ENCODE measurements at places on chromosomes 16 and 17. TPM values are rescaled to one million over a fixed set of nuclear protein-coding genes. Genes with fewer than 3 reads are reported as not detected.

The GDPD3 gene
- total RNA-seq = 34.9 TPM

The BICDL2 gene
- not detected for total RNA-seq

The SLX1A gene
- 43.4 TPM for total RNA-seq

The COG4 gene
- 67.1 TPM for total RNA-seq

The RNF213 gene
- total RNA-seq = 718 TPM

The MRPS34 gene
- 60.9 TPM for total RNA-seq

The SRCIN1 gene
- 0.19 TPM for total RNA-seq

The ADGRG1 gene
- 96.0 TPM for total RNA-seq

DNA sequence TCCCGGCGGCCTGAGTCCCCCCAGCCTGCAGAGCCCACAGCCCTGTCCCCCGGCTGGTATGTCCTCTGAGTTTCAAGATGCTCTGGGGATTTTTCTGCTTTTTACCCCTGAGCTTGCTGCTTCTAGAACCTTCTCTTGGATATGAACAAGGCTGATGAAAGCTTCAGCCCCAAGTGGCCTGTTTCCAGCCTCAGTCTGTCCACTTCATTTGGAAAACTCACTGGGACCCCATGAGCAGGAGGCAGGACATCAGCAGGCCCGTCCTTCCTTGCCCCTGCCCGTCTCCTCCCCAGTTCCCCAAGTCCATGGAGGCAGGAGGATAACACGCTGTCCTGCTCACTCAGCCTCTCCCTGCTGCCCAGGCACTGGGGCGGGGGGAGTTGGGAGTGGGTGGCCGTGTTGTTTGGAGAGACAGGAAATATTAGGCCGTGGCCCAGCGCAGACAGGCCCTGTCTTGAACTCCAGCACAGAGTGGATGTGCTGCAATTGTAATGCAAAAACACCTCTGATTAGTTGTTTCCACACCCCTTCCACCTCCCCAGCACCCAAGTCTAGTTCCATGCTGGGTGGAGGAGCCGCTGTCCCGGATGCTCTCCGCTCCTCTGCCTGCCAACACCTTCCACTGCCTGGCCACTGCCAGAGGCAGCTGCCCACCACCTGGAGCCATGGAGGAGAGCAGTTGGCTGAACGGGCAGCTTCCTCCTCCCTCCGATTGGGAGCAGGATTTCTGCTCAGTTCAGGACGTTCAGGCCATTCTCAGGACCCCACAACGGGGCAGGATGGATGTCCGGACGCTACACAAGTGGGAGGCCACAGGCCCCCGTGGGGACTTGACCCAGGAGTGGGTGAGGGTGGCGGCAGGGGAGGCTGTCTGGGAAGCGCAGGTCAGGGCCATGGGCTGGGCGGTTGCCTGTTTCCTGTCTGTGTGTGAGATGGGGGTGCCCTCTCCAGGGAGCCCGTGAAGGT is 216.9 kb upstream of the GSE1 start:
- no peaks in the 10 kb centered on the region for H3K27me3 ChIP-seq
- no peak overlapping the region for H3K27ac ChIP-seq
- no peak overlapping the region for H3K4me3 ChIP-seq

- no peak overlapping the region for H3K27ac ChIP-seq
- no peak for DNase-seq
- H3K4me3 ChIP-seq = no peak overlapping the region
- H3K27me3 ChIP-seq = no peaks in the 10 kb centered on the region
- H3K36me3 ChIP-seq = no peaks in the 10 kb centered on the region
These were observed 67.5 kb upstream of the GCSH start for GRCh38 chr16:81163671-81164070.

DNA sequence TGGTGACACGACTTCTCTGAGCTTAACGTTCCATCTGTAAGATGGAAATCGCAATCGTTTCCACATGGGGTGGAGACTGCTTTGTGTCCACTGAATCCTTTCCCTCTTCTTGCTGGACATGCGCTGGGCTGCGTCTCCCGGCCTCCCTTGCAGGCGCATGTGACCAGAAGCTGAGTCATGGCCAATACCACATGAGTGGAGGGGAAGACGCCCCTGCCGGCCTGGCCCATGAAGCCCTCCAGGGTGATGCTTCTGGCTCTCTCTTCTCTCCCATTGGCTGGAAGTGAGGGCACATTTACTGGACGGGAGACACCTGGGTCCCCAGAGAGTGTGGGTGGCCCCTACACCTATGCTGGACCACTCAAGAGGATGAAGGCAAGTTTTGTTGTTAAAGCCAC is 71.1 kb downstream of the DYNLRB2 start:
- no peaks in the 10 kb centered on the region for H3K36me3 ChIP-seq
- DNase-seq = no peak
- H3K27me3 ChIP-seq = no peaks in the 10 kb centered on the region
- no peak overlapping the region for H3K4me3 ChIP-seq
- no peak overlapping the region for H3K27ac ChIP-seq

DNA sequence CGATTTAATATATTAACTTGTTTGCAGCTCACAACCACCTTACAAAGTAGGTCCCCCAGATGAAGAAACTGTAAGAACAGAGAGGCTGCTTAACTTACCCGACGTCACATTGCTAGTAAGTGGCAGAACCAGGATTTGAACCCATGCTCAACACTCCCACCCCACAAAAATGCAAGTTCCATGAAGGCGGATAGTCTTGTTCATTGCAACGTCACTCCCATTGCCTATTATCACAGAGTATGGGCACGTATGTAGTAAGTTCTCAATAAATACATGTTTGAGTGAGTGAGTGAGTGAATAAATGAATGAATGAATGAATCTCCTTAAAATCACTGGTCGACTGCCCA is 1.1 kb downstream of the USP31 start:
- H3K4me3 ChIP-seq = peak overlapping the region; percentile 69
- DNase-seq = no peak
- H3K27ac ChIP-seq = no peak overlapping the region

- peaks cover 94% of the 10 kb centered on the region for H3K36me3 ChIP-seq
- H3K27me3 ChIP-seq = no peaks in the 10 kb centered on the region
- no peaks in the 10 kb centered on the region for H3K4me1 ChIP-seq
- no peak overlapping the region for H3K27ac ChIP-seq
- H3K4me3 ChIP-seq = no peak overlapping the region
These were observed 31.2 kb downstream of the NDEL1 start for GRCh38 chr17:8466873-8467272.

- H3K4me1 ChIP-seq = peaks cover 40% of the 10 kb centered on the region
- DNase-seq = no peak
- H3K36me3 ChIP-seq = no peaks in the 10 kb centered on the region
- no peak within 1 kb of the TSS for H3K27ac ChIP-seq
- H3K4me3 ChIP-seq = peak within 1 kb of the TSS; percentile 44
These were observed at the start of gene KREMEN2 for GRCh38 chr16:2963723-2964474. Gene KREMEN2, plus strand, starts transcription at chr16:2964275. Its CDS starts 246 bp downstream, at chr16:2964521.

GRCh38 chr17:82041144-82041814 is 3.8 kb upstream of the DCXR start:
- H3K27ac ChIP-seq = no peak overlapping the region
- no peak overlapping the region for H3K4me3 ChIP-seq
- no peaks in the 10 kb centered on the region for H3K27me3 ChIP-seq
- peaks cover 6% of the 10 kb centered on the region for H3K4me1 ChIP-seq

DNA sequence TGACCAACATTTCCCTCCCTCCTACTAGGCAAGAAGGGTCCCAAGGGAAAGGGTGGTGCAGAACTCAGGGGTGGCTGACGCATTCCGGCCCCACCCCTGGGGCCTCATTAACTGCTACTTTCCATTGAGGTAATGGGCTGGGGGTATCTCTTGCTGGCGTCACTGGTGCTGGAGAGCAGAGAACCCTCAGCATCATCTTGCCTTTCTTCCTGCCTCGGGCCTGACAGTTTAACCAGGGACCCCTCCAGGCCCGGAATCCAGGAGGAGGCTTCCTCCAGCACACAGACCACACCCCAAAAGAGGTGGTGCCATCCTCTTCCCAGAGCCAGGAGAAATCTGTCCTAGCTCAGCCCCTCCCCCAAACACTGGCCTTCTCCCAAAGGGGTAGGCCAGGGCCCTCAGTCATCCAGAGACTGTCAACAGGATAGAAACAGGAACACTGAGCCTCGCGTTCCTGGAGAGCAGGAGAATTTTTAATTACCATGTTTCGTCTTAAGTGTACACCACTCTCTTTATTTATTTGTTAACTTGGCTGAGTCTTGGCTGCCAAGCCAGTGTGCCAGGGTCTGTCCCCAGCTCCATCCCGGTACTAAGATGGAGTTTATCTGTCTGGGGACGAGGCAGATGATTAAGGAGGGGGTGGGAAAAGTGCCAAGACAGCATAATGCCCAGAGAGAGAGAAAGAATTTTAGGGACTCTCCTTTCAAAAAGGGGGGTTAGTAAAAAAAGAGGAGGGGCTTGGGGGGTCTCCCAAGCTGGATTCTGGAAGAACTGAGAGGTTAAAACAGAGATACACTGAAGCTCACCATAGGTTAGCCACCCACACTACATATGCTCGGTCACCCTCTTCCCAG is 5.1 kb downstream of the ETV4 start:
- DNase-seq = no peak
- H3K27me3 ChIP-seq = peaks cover 6% of the 10 kb centered on the region
- no peaks in the 10 kb centered on the region for H3K36me3 ChIP-seq

DNA sequence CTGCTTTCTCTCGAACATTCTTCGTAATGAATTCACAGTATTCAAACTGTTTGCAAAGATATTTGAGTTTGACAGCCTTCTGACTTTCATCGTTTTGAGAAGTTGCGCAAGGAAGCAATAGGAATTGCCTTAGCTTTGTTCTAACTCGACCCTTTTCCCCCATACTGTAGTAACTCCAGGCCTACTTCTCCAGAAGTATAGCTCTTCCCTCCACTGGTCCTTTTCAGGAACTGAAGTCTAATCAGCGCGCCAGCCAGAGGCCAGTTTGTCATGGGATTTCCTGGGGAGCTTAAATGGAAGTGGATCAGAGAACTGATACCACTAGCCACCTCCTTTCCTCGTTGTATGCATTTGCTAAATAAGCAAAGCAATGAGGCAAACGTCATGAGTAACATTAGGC is 27.9 kb downstream of the CDR2 start:
- no peaks in the 10 kb centered on the region for H3K27me3 ChIP-seq
- H3K4me1 ChIP-seq = no peaks in the 10 kb centered on the region
- no peak overlapping the region for H3K27ac ChIP-seq
- no peak for DNase-seq

DNA sequence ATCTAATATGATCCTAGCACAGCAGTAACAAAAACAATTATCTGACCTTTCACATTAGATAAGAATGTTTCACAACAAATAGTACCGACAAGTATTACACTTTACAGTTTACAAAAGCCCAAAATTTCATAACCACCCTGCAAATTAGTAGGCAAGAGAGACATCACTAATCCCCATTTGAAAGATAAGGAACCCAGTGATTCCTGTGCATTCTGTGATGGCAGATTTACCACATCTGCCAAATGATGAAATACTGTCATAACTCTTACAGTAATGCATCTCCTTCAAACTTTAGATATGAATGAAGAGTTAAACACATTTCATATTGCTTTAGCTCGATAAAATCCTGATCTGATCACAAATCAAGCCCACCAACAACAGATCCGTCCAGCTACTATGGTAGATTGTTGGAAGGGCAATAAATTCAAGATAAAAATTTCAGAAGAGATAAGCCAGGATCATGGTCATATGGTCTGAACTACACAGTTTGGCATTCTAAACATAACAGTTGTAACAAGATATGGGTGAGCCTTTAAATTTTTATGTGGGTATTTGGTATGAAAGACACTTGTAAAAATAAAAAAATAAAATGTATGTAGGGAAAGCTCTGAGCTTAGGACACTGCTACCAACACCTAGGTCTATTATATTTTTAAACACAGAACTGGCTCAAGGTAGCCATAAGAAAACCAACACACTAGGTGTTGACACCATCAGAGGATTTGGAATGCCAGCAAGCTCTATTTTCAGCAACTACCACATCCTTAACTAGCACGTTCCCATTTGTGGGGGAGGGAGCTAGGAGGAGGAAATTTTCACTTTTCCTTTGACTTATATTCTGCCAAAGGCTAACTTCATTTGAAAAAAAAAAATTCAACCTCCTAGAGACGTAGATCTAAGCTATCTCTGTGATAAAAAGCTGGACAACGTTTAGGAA is 9.3 kb downstream of the YWHAE start:
- H3K36me3 ChIP-seq = no peaks in the 10 kb centered on the region
- no peaks in the 10 kb centered on the region for H3K27me3 ChIP-seq
- DNase-seq = no peak

- H3K4me3 ChIP-seq = peak overlapping the region; percentile 59
- no peaks in the 10 kb centered on the region for H3K36me3 ChIP-seq
- H3K27me3 ChIP-seq = no peaks in the 10 kb centered on the region
- no peak for DNase-seq
- peaks cover 17% of the 10 kb centered on the region for H3K4me1 ChIP-seq
- peak overlapping the region; percentile 88 for H3K27ac ChIP-seq
These were observed 1.0 kb downstream of the TELO2 start for GRCh38 chr16:1494129-1494640.

GRCh38 chr17:20989481-20989880 is 53.3 kb downstream of the USP22 start:
- no peak overlapping the region for H3K4me3 ChIP-seq
- H3K4me1 ChIP-seq = no peaks in the 10 kb centered on the region
- no peaks in the 10 kb centered on the region for H3K36me3 ChIP-seq

- H3K27ac ChIP-seq = no peak overlapping the region
- no peak for DNase-seq
- H3K27me3 ChIP-seq = no peaks in the 10 kb centered on the region
- no peak overlapping the region for H3K4me3 ChIP-seq
These were observed 240.1 kb downstream of the GSG1L start for GRCh38 chr16:27823421-27823820.

DNA sequence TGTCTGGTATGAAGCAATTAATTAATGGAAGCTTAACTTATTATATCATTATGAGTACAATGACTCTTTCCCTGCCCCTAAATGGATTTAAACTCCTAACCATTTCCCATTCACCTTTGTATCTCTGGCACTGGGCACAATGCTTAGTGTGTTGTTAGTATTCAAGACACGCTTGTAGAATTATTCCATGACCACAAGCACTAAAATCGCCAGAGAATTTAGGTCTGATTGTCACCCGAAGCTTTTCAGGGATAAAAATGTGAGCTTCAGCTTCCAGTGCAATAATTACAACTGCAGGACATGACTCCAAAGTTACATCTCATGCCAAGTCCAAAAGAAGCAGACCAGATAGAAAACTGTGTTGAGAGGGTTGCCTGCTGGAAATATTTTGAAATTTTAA is 101.6 kb downstream of the CDH8 start:
- no peak overlapping the region for H3K27ac ChIP-seq
- H3K27me3 ChIP-seq = no peaks in the 10 kb centered on the region
- DNase-seq = no peak

GRCh38 chr17:5913641-5914040 is 156.5 kb upstream of the WSCD1 start:
- H3K36me3 ChIP-seq = no peaks in the 10 kb centered on the region
- no peaks in the 10 kb centered on the region for H3K27me3 ChIP-seq
- DNase-seq = no peak

- H3K27me3 ChIP-seq = no peaks in the 10 kb centered on the region
- H3K4me3 ChIP-seq = peak overlapping the region; percentile 97
- DNase-seq = no peak
- peaks cover 42% of the 10 kb centered on the region for H3K36me3 ChIP-seq
- H3K27ac ChIP-seq = peak overlapping the region; percentile 96
- peaks cover 59% of the 10 kb centered on the region for H3K4me1 ChIP-seq
These were observed 2.9 kb downstream of the SRSF2 start for GRCh38 chr17:76734080-76734840.

GRCh38 chr17:12605222-12605621 is 60.5 kb upstream of the MYOCD start:
- no peak overlapping the region for H3K4me3 ChIP-seq
- no peak overlapping the region for H3K27ac ChIP-seq
- no peak for DNase-seq

GRCh38 chr16:46583036-46583435 is 38.1 kb downstream of the SHCBP1 start:
- H3K36me3 ChIP-seq = no peaks in the 10 kb centered on the region
- DNase-seq = no peak
- H3K27me3 ChIP-seq = no peaks in the 10 kb centered on the region
- no peak overlapping the region for H3K4me3 ChIP-seq

All from naive thymus-derived CD4-positive, alpha-beta T cell (primary cell).